ENCODE measurements at places on chromosomes 2 and 18.

GRCh38 chr2:19351899-19352697 lies 6.3 kb downstream of the OSR1 start:
- DNase-seq = no peak

GRCh38 chr2:215760091-215760490 lies 253.3 kb downstream of the MREG start:
- no peak for DNase-seq

DNA sequence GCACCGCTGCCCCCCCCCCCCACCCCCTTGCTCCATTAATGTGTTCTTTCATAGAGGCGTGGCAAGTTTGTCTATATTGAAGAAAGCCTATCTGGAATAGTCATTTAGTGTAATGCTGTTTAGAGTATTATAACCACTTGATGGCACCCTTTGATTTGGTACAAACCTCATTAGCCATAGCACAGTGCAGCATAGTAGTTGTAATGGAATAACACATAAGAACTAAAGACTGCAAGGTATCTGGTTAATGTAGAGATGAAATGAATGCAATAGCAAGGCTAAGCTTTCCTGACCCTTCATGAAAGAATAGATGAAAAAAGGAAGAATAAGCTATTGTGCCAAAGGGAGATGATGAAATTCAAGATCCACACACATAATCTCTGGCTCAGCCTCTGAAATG lies 81.9 kb downstream of the EHBP1 start:
- DNase-seq = no peak

- DNase-seq = no peak
Observed at GRCh38 chr18:77304268-77304667, 54.6 kb downstream of the GALR1 start.

- no peak for DNase-seq
Observed at GRCh38 chr2:147511491-147511948, 333.3 kb upstream of the ACVR2A start.

- no peak for DNase-seq
Observed at GRCh38 chr2:196566961-196567666, 72.4 kb upstream of the CCDC150 start.

- no peak for DNase-seq
Observed at GRCh38 chr2:47303341-47304148, 99.4 kb upstream of the MSH2 start.

GRCh38 chr2:140275427-140275826 lies 1495.2 kb upstream of the NXPH2 start:
- no peak for DNase-seq

DNA sequence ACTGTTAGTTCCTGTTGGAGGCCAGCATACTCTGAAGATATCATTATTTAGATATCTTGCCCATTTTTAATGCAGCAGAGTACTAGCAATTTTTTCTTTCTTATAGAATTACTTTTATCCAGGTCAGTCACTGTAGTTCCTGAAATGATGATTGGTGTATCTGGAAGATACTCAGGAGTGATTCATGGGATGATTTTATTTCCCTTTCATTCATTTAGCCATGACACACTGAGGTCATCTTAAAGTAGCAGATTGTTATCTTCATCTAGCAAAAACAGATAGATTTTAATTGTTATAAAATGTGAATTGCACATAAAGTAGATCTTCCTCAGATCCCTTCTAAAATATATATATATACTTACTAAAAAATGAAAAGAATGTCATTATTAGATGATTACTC lies 109.1 kb downstream of the PIK3C3 start:
- DNase-seq = no peak

GRCh38 chr2:27572439-27572838 lies 10.4 kb upstream of the ZNF512 start:
- DNase-seq = no peak

- DNase-seq = no peak
Observed at GRCh38 chr2:45709137-45709536, 57.7 kb downstream of the PRKCE start.

DNA sequence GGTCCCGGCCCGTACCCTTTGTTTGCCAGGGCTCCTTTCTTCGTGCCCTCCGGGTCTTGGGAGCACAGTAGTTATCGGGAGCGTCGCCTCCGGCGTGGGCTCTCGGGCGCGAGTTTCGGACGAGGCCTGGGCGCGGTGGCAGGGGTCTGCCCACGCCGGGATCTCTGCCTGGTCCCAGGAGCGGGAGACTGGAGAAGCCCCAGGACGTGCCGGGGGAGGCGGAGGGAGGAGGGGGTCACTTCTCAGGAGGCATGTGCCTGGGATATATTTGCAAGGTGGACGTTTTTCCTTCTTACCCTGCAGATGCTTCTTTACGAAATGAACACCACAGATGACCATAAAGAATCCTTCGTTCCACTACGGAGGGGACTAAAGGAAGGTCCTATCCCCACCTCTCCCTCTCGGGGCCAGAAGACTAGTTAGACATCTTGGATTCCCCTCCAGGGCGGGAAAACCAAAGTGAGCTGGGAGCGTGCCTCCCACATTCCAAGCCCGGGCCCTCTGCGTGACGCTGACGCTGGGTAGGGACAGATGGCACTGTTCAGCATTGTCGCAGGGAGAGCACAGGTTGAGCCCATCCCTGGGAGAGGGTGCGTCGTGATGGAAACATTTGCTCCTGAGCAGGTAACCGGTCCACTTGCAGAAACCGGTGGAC lies 483 bp upstream of the FHL2 start:
- DNase-seq = no peak

DNA sequence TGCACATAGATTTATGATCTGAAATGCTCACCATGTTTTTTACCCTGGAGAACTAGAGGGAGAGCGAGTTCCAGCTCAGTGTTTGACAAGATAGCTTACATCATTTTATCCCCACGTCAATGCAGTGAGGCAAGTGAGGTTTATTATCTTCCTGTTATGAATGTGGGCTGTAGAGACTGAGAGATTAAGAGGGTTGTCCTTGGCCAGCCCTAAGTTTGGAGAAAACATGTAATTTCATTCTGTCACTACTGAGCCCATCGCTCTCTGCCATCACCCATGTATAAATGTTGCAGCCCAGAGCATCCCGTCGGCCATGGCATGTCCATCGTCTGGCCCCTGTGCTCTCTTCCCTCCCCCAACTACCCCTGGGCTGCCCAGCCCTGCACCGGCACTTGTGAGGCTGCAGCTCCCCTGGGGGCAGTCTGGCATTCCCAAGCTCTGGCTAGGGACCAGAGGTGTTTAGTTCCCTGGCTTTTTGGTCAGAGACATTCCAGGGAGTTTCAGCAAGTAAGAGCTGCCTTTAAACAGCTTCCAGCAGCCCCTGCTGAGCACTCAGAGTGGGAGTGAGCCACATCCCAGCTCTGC lies 136.7 kb downstream of the ANTXR1 start:
- DNase-seq = no peak

- DNase-seq = no peak
Observed at GRCh38 chr2:204431529-204431928, 113.7 kb upstream of the PARD3B start.

DNA sequence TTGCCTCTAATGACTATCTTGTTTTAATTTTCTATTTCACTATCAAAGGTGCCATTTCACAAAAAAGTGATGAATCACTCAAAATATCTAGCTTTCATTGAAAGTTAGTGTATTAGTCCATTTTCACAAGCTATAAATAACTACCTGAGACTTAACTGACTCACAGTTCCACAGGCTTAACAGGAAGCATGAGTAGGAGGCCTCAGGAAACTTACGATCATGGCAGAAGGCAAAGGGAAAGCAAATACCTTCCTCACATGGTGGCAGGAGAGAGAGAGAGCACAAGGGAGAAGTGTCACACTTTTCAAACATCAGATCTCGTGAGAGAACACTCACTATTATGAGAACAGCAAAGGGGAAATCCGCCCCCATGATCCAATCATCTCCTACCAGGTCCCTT lies 1220.4 kb upstream of the ZEB2 start:
- no peak for DNase-seq

DNA sequence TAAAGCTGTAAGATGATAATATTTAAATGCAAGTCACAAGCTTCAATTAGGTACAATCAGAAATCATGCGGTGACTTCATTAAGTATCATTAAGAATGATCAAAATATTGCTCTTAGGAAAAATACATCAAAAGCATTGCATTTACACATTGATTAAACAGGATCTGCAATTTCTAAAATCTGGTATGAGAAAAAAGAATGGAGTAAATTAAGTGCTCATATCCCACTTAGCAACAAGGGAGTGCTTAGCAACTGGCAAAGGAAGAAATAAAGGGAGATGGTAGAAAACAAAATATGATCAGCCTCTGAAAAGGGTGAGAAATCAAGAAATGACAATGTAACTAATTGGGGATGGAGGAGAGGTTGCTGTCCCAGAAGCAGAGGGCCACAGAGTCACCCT lies 1918.2 kb upstream of the PIK3C3 start:
- no peak for DNase-seq

DNA sequence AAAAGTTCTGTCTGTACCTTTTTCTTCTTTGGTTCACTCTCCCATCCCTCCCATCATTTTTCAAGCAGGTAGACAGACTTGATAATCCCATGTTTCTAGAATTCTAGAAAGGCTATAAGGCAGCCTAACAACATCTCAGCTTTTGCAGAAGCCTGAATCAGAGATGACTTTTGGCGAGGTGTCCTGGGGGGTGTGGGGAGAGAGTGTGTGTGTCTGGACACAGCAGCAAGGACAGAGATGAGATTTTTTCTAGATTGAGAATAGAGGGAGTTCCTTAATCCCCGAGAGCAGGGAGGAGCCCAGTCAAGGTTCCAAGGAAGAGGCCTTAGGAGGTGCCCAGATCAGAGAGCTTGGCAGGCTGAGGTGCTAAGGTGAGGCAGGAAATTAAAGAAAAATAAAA lies 22.0 kb upstream of the LAPTM4A start:
- DNase-seq = no peak

DNA sequence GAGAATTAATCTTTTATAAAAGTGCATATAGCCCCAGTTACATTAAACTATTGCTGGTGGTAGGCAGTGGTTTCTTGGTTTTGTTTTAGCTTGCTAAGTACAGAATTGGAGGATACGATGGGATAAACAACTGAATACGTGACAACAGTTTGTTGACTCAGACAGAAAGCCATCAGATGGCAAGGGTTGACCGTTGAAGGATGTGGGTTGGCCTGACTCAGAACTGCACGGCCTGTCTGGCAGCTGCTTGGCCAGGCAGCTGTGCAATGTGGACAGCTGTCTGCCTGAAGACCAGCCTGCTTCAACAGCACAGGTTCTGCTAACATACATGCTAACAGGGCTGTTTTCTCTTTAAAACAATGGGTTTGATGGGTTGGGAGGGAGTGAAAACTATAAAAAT lies 46.6 kb downstream of the PRKRA start:
- DNase-seq = no peak

DNA sequence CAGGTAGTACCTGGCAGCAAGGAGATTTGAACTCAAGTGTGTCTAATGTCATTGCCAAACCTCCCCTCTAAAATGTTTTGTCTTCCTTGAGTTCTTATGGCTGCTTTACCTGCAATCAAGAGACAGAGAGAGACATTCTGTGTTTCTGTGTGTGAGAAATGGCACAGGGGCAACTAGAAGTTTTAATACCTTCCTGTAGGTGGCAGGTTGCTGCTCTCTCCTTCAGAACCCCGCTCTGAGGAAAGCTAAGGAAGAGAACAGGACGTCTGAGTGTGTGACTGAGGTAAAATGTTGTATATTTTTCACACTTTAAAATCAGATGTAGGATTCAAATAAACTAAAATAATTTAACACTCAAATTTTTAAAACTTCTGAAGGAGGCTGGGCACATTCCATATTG lies 19.2 kb downstream of the DTNA start:
- no peak for DNase-seq

GRCh38 chr2:69226903-69227302 lies 160.1 kb downstream of the GFPT1 start:
- no peak for DNase-seq

DNA sequence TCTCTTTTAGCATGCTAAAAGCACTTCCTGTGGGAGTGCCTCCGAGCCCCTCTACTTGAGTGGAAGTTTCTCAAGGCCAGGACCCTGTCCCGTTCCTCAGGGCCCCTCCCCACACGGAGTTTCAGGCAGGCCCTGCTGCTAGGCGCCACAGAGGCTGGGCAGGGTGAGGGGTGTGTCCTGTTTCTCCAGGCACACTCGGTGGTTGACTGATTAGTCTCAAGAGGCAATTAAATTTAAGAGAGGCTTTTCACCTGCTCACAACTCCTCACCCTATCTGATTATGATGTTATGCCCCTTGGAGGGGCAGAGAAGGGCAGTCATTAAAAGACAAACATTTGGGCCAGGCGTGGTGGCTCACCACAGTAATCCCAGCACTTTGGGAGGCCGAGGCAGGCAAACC lies 160.8 kb upstream of the HAAO start:
- no peak for DNase-seq

DNA sequence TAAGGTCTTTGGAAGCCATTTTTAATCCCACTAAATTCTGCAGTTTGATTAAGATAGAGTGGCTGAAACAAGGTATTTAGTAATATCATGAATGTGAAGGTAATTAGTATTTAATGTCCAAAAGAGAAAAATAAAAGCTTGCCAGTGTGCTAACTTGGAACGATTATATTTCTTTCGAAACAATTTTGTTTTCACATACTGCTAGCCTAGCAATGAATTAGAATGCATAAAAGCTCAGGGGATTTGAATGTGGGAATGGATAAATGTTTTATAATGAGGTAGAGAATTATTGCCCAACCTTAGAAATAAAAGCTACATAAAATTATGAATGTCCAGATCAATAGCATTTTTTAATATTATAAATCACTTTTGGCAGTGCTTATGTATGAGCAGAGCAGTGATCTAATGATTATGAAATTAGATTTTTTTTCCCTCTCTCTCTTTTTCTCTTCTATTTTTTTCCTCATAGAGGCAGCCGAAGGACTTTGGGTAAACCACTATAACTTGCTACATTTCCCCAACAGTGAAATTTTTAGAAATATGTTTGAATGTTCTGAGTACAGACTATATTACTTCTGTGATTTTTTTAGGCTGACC lies 75.5 kb downstream of the PLCL1 start:
- DNase-seq = no peak

- DNase-seq = no peak
Observed at GRCh38 chr2:9714630-9715214, 83.9 kb upstream of the YWHAQ start.

DNA sequence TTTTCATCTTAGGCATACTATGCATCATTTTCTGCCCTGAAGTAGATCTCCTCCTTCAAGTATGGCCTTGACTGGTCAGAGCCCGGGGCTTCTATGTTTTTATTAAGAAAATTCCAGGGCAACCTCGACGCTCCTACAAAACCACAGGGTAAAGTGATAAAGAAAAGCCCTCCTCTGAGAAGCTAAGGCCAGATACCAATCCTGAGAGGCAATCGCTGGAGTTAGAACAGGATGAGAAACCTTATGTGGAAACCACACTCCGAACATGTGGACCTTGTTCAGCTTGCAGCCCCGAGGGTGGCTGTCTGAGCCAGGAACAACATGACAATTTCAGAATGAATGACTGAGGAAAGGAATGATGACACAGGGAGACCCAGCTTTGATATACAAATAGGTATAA lies 35.6 kb downstream of the RMC1 start:
- DNase-seq = no peak
